Pancreas (tissue), 10 donors: ENCODE measurements at places on chromosomes 1 and 21. TPM values are rescaled to one million over a fixed set of nuclear protein-coding genes. Genes with fewer than 3 reads are reported as not detected.

Gene SLC2A5
- total RNA-seq = 0.14 TPM

DNA sequence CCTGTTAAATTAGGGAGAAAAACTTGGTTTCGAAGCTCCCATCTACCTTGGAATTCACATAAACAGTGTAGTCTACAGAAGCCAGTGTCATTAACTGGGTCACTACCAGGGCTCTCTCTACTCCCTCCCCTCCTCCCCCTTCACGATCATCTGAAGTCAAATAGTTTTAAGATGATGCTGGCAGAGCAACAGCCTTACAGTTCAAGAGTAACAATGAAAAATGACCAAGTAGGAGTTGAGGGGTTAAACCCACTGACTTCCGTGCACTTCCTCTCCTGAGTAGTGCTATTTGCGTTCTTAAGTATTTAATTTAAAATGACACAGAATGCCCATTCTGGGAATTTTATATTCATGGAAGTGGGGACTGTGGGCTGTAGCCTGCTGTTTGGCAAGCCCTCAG lies 236.9 kb downstream of the SIPA1L2 start:
- no peak for DNase-seq

GRCh38 chr1:218249338-218250140 lies 35.6 kb upstream of the RRP15 start:
- DNase-seq = no peak

GRCh38 chr1:63888984-63889383 lies 115.2 kb downstream of the ROR1 start:
- DNase-seq = no peak

GRCh38 chr1:182702826-182703524 lies 18.6 kb upstream of the RGS8 start:
- DNase-seq = no peak
